ENCODE measurements at places on chromosomes 16 and 17.

DNA sequence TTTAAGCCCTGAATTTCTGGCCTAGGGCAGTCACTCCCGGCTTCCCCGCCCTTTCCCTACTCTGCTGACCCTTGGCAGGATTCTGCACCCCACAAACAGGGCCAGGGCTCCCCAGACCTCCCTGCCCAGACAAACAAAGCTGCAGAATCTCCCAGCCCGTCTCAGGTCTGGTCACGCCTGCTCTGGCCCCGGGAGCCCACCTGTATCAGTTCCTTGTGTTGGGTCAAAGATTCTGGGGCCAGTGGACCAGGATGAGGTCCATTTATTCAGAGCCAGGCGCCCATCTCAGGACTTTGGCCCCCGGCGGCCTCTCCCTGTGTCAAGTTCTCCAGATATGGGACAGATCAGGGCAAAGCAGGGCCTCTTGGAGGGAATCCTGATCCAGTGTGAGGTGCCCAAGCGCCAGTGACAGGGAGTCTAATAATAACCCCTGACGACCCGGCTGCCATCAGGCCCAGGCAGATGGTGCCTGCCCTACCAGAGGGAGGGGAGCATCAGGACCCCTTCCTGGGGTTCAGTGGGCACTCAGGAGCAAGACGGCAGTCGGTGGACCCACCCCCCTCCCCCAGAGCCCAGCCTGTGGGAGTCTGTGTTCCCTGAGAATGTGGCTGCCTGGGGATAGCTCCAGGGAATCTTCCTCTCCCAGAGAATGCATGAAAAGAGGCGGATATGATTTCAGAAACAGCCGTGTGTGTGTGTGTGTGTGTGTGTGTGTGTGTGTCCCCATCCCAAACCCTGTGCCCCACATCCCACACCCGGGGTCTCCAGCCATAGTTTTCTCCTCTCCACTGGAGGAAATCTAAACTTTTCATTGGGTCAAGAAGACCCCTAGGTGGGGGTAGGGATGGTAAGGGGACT lies 1.3 kb downstream of the TTYH2 start:
- no peak for DNase-seq

DNA sequence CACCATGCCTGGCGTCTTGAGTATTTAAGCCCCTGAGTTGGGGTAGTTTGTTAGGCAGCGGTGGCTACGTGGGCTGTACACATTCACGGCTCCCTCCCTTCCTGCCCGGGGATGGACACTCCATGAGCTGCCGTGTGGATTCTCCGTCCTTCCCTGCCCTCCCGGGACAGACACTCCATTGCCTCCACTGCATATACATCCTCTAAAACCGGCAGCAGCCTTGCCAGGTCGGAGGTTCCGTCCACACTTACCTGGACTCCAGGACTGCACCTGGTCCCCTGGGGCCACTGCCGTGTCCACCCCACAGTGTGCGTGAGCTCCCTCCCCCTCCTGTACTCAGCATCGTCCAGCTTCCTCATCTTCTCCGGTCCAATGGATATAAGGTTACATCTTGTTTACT lies 3.5 kb upstream of the SPATA2L start:
- no peak for DNase-seq

GRCh38 chr17:81533339-81534141 lies 5.4 kb downstream of the FSCN2 start:
- no peak for DNase-seq

DNA sequence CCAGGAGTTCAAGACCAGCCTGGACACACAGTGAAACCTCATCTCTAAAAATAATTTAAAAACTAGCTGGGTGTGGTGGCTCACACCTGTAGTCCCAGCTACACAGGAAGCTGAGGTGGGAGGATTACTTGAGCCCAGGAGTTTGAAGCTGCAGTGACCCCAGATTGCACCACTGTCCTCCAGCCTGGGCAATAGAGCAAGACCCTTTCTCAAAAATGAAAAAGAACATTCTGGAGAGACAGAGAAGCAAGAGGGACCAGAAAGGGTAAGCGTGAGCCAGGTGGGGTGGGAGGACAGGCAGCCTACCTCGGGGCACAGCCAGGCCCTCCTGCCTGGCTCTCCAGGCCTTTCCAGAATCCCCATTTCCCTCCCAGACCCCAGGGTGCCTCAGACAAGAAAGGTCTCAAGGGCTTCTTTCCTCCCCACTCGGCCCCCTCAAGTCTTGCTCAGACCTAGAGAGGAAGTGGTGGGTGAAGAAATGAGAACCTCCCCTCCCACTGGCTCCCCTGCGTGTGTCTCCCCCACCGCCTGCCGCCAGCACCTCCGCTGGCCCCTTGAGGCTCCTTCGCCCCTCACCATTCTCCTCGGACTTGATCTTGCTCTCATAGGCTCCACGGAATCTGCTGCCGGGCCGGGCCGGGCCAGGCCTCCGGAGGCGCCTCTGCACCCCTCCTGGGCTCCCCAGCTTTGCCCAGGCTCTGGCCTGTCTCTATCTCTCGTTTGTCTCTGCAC lies 503 bp downstream of the C16orf54 start:
- DNase-seq, result no peak

GRCh38 chr16:30539000-30539964 lies 4.6 kb upstream of the ZNF747 start:
- no peak for DNase-seq

DNA sequence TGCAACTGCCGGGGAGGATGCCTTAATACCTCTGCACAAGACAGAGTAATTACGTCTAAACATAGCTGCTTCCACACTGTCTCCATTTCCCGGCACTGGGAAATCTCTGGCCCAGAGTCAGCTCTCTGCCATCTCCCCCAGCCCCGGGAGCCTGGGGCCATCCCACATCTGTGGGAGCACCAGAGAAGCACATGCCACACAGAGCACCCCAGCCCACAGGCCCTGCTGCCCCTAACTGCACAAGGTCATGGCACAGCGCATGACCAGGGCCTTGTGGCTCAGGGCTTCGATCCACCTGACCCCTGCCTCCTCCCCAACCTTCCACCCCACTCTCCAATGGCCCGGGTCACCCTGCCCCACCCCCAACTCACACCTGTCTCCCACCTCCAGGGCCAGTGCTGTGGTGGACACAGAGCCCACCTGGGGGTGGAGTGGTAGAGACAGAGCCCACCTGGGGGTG lies 36.6 kb upstream of the RBFOX3 start:
- DNase-seq, result no peak

- DNase-seq, result no peak
These were observed 2.0 kb downstream of the MARF1 start for GRCh38 chr16:15640966-15641365.
